ENCODE measurements at places on chromosomes 13 and 19.
A peak's percentile ranks its signal among the peaks of the same experiment; 100 is the strongest.

DNA sequence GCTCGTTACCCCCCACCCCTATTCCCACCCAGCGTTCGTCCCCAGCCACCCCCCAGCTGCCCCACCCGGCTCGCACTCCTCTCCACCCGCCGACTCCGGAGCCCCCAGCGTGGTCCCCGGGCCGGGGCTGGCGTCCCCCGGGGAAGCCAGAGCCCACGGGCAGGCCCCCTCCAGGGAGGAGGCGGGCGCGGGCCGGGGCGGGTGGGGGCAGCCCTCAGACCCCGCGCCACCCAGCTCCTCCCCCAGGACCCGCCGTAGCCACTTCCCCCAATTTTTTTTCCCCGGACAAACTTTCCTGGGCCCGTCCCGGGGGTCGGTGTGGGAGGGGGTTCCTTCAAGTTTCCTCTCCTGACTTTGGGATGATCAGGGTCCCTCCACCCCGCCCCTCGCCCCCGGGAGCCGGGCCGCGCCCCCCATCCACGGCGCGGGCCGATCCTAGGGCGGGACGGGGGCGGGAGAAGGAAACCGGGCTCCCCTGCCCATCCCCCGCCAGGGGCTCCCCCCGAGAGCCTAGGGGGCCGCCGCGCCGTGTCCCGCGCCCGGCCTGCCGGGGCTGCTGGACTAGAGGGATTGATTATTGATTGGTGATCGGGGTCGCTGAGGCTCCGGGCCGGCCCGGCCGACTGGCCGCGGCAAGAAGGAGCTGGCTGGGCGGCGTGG, 927 bp upstream of the TSHZ3 start:
- DNase-seq: peak; percentile 20

GRCh38 chr19:3055741-3056416, 6.4 kb downstream of the TLE5 start:
- DNase-seq: no peak

GRCh38 chr19:9828551-9829063, 889 bp downstream of the UBL5 start:
- no peak for DNase-seq

GRCh38 chr13:80821466-80821865, 480.5 kb upstream of the SPRY2 start:
- no peak for DNase-seq

DNA sequence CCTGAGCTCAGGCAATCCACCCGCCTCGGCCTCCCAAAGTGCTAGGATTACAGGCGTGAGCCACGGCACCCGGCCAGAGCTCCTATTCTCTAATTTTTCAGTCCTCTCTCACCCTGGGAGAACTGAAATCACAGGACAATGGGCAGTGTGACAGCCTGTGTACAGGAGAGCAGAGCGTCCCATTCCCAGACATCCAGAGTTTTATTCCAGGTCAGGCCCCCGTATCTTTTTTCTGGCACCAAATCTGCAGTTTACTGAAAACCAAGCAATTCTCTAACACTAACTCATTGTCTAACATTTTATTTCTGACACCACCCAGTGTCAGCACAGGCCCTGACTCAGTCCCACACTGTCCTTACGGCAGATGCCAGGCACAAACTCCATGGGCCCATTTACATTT, 6.7 kb downstream of the ZNF708 start:
- DNase-seq: no peak

DNA sequence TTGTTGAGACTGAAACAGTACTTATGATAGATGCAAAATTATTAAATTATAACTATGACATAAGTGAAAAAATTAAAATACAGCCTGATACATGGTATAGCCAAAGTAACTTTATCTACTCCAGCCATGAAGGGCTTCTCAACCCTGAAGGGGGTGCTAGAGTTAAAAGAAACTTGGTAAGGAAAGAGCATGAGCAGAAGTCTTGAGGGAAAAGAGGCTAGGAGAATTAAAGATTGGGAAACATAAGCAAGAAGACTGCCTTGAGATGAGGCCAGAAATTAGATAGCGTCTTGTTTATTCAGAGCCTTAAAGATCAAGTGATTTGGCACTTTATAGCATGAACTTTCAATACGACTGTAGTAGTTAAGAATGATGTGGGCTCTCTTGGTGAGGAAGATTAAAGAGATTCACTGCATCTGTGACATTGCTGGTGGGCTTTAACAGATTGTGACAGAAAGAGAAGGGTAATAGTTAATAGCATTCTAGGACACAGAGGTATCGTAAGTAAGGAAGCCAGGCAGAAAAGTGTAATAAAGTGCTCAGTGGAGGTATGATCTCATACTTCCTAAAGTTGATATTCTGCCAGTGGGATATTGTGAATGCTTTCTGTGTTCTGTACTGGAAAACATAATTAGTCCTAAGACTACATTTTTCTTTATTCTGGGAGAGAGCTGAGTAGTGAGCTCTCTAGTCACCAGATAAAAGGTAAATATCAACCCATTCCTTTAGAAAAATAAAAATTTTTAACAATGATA, 385.4 kb upstream of the PRR20A start:
- DNase-seq: no peak

- DNase-seq: no peak
Observed at GRCh38 chr19:54573330-54573872, at the start of gene LILRA2. Gene LILRA2 (plus strand): TSS chr19:54573790. CDS start chr19:54573879, 89 bp downstream.

DNA sequence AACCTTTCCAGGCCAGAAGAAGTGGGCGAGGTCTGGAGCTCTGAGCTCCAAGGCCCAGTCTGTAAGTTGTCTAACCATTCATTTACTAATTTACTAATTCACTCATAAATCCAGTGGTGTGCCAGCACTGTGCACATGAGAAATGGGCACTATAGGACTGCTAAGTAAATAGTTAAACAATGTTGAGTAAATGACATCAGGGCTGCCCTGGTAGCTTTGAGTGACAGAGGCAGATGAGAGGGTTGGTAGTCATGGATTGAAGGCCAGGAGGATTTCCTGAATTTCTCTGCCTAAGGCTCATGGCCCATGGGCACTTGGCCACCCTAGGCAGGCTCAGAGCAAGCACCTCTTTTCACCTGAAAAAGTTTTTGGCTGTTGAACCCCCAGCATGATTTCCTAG, 216.9 kb upstream of the RXFP2 start:
- no peak for DNase-seq

Data from activated naive CD4-positive, alpha-beta T cell treated with anti-CD3 and anti-CD28 coated beads, Interleukin-2, amount 50 U/mL, for 72 hours (primary cell).